Nucleus accumbens (tissue), 56 donors: ENCODE measurements at places on chromosomes 16 and 17.

DNA sequence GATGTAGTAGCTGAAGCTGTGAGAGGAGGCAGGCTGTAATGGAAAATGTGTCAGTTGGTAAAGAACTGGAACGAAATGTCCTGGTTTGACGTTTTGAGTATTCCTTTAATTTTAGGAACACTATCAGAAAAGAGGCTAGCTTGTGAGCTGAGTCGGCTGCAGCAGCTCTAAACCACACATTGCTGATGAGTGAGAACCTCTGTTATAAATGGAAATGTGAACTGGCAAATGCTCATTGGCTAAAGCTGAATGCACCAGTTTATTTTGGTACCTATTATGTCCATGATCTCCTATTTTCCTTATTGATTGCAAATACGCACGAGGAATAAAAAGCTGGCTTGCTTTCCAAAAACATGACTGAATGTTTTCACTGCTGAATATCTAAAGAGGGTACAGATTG is 11.0 kb upstream of the WIPI1 start:
- DNase-seq: no peak

DNA sequence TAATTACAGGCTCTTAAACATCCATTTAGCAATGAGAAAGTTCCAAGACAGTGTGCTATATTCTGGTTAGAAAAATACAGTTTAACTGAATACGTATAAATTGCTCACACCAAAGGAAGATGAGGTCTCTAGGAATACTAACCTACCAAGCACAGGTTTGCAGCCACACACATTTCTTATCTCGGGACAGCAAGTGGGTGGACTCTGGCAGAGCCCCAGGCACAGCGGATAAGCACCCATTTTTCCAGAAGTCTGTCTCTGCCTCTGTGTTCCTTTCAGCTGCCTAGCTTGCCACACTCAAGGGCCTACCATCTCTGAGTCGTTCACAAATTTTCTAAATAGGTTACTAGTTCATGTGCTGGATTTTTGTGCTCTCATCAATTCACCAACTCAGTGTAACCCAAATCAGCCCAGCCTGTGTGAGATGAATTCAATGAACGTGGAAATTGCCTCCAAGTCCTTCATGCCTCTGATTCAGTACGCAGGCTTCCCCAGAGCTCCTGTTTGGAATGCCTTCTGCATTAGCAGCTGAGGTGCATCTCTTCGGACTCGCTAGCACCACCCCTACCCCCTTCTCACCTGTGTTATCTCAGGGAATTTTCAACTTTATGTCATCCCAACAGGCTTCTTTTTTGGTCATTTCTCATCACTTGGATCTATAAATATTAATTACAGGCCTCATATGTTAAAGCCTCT is 581.0 kb upstream of the CDH11 start:
- DNase-seq: no peak

DNA sequence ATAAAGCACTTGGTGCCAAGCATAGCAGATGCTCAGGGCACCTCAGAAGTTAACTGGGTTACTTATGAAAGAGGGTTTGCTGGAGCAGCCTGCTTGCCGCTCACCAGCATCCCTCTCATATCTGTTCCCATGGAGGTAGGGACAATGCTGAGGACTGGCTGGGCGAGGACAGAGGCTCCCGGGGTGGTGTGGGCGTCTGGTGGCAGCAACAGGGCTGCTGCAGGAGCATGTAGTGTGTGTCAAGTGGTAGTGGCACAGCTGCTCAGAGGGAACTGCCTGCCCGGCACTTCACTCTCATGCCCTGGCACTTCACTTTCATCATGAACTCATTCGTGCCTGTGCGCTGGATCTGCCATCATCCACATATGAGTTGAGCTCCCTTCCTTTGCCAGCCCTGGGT is 26.9 kb upstream of the ZNHIT3 start:
- DNase-seq: no peak

GRCh38 chr16:56257666-56258342 is 66.5 kb downstream of the GNAO1 start:
- DNase-seq: no peak

DNA sequence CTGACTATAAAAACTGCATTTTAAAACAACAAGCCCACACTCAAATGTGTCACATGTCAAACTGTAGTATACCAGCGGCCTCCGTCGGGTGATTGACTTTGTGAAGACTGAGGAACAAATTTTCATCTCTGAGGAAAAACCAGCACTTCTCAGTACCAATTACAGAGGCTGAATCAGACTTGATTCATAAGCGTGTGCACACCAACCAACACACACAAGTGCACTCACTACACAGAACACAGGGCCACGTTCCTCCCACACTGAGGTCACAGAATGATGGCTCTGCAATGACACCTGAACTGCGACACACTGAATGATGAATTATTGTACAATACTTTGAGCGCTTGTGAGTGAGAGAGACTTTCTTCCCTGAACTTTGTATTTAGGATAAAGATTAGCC is 29.6 kb downstream of the XPO6 start:
- DNase-seq: peak; percentile 8
